ENCODE measurements at places on chromosomes 1 and 21.

DNA sequence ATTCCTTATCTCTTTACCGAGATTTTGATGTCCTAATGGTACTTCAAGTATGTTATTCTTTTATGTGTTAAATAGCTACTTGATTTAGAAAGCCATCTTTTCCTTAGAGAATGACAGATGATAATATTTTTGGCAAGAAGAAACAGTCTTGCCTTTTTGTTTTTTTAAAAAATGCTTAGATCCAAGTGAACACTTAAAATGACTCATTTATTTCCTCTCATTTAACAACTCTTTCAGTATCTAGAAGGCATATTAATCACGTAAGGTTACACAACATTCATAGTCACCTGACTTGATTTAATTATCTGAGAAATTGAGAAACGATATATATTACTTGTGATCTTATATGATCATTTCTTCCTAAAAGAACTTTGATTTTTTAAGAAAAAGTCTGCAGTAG is 52.4 kb downstream of the SUCO start:
- no peak for DNase-seq

DNA sequence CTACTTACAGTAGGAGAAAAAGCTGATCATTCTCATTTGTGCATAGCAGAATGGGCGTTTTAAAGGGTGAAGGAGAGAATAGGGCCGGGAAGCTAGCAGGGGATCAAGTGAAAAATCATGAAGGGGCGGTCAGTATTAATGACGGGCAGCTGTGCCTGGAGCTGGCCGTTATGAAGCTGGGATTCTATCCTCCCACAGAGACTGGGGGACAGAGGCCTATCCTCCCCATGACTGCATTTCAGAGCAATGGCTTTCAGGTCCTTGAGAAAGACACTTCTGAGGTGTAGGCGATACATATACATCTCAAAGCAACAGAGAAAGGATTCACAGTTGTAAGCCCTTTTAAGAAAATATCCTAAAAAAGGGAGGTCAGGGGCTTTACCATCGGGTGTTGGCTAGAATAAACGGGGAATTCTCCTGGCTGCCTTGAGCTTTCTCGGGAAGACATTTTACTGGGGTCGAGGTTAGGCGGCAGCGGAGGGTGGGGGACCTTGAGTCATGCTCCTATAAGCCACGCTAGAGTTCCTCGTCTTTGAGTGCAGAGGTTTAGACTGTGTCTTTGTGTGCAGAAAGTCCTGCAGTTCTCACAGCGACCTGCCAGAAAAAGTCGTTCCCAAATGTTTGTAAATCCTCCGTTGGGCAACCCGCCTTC is 559 bp upstream of the MTARC2 start:
- DNase-seq = no peak

- peak; percentile 50 for DNase-seq
These were observed 16.3 kb downstream of the AGPAT3 start for GRCh38 chr21:43881283-43881682.

DNA sequence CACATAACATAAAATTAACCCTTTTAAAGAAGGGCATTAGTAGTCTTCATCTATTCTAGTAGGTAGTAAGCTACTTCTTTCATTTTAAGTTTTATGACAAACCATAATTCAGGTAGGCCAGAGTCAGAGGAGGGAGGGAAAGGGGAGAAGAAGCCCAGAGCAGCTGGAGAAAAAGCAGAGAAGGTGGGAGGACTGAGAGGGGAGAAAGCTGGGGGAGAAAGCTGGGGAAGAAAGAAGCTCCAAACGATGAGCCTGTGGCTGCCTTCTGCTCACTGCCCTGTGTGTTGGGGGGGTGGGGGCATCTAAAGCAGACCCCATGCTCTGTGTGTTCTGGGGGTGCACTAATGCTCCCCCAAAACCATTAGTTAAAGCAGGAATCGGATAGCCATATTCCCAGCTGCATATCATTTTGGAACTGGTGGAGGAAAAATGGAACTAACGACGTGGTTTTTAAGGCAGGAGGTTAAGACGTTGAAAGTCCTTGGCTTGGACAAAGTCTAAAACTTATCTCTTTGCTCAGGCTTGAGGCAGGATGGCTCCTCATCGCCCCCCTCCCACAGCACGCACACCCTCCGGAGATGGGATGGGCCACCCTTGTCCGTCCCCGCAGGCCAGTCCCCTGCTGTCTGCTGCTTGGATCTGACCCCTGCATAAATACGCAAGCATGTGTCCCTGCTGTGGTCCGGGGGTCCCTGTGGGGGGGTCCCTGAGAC is 184.2 kb downstream of the DYRK1A start:
- no peak for DNase-seq

DNA sequence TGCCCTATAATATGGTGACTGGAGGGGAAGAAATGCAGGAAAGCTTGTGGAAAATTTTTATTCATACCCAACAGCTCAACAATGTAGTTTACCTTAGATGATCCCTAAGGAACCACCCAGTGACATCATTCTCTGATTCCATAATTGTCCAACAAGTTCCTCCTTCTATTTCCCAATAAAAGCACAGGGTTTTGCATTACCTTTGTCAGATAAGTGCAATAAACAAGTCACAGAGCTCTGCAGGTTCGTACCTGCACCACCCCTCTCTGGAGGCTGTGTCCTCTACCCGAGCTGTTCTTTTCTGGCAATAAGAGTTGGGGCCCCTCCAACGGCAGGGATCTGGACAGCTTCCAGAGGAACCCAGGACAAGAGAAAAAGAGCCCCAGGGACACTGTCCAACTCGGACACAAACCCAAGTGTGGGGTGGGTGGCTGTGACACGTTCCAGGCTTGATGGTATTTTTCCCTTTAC is 38.8 kb downstream of the RCAN1 start:
- DNase-seq = no peak

GRCh38 chr21:29218749-29219148 is 80.0 kb upstream of the BACH1 start:
- no peak for DNase-seq

DNA sequence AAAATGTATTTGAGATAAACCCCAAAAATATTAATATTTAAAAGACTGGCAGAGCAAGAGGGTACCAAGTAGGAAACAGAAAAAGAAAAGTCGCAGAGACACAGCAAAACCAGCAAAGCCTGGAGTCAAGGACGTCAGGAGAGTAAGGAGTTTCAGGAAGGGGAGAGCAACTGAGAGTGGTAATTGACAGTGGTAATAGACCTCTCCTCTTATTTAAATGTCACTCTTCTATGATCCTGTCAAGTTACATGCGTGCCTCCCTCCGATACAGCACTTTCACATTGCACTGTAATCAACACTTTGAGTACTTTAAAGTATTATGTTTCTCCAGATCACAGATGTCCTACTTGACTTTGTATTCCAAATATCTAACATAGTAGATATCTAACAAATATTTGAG is 82.6 kb upstream of the EXO1 start:
- no peak for DNase-seq

DNA sequence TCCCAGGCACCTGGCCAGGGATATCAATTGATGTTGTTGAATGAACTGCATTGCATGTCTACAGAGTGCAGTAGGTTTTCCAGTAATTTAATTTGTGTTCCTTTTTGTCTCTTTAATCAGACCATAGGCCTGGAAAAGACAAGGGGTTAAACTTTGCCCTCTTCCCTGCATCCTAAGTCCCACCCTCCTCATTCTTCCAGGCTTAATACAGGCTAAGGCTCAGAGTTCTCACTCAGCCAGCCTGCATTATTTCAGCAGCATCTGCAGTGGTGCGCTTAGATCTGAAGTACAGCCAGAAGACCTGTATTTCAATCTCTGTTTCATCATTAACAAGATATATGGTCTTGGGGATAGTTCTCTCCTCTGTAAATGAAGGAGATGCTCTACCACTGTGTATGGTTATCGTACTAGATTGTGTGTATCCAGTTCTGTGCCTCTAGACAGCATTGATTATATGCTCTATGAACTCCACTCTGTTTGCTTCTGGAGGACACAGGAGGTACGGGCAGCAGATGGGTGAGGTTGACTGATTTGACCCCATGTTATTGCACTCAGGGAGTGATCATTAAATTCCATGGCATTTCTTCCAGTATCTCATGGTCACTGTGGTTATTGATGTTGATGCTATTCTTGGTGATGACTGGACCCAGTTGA is 286.1 kb downstream of the RPS6KC1 start:
- no peak for DNase-seq

DNA sequence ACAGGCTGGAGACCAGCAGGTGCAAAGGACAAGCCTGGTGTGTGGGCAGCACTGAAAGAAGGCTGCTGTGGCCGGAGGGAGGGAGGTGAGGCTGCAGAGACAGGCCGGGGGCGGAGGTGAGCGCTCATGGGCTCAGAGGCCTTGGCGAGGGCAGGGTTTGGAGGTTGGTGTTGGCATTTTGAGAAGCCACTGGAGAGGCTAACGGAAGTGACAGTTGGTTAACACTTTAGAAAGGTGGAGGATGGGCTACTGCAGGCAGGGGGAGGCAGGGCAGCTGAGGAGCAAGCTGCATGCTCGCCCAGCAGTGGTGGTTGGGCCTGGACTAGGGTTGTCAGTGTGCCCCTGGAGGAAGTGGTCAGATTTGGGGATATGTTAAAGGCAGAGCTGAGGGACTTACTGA is 37.5 kb downstream of the QSOX1 start:
- no peak for DNase-seq

DNA sequence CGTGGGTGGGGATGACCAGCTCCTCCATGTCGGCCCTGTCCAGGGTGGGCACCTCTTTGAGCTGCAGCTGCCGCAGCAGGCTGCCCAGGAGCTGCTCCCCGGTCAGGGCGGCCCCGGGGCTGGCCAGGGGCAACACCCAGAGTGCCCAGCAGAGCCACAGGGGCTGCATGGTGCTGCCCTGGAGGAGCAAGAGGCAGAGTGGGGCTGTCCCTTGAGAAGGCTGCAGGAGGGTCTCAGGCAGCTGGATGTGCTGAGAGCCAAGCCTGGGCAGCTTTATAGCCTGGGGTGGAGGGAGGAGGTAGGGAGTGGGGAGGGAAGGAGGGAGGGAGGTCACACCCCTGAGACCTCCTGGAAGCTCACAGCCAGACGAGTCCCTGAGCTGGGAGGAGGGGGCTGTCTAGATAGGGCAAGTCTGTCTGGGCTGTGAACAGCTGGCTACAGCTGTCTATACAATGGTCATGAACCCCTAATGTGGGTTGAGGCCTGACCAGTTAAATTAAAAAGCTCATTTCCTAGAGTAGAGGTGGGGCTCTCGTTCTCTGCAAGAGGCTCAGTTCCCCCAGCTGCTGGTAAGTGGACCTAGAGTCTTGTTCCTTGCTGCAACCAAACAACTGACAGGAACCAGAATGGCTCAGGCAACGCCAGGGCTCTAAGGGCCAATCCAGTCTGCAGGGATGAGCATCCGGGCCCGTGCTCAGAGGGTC is at the start of gene LEFTY1:
LEFTY1 (minus strand) TSS at position 249 of the 704 bp plus-strand sequence; CDS start at position 169, 80 bp downstream.
- no peak for DNase-seq

GRCh38 chr1:111203681-111204200 is 3.3 kb upstream of the DENND2D start:
- DNase-seq = peak; percentile 91

DNA sequence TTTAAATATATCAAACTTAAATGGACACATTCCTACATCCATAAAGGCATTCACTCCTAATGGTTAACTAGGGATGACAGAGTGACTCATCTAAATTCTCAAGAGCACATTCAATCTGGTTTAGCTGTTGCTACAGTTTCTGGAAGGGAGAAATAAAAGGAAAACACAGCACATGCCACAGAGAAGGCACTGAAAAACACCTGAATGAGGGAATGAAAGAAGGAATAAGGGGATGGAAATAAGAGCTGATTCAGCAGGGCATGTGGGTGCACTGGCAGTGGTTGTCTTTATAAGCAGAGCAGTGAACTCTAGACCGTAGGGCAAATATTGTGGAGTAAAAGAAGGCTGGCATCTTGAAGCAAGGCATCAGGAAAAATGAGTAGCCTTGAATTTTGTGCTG is 79.3 kb downstream of the LHX4 start:
- no peak for DNase-seq

GRCh38 chr1:179029321-179029759 is 3.6 kb downstream of the FAM20B start:
- no peak for DNase-seq

GRCh38 chr1:226884966-226885820 is 14.8 kb downstream of the PSEN2 start:
- DNase-seq = no peak

GRCh38 chr1:147600119-147601111 is 59.1 kb downstream of the BCL9 start:
- peak; percentile 37 for DNase-seq

- DNase-seq = no peak
These were observed 204.4 kb upstream of the VAMP3 start for GRCh38 chr1:7566417-7567375.

DNA sequence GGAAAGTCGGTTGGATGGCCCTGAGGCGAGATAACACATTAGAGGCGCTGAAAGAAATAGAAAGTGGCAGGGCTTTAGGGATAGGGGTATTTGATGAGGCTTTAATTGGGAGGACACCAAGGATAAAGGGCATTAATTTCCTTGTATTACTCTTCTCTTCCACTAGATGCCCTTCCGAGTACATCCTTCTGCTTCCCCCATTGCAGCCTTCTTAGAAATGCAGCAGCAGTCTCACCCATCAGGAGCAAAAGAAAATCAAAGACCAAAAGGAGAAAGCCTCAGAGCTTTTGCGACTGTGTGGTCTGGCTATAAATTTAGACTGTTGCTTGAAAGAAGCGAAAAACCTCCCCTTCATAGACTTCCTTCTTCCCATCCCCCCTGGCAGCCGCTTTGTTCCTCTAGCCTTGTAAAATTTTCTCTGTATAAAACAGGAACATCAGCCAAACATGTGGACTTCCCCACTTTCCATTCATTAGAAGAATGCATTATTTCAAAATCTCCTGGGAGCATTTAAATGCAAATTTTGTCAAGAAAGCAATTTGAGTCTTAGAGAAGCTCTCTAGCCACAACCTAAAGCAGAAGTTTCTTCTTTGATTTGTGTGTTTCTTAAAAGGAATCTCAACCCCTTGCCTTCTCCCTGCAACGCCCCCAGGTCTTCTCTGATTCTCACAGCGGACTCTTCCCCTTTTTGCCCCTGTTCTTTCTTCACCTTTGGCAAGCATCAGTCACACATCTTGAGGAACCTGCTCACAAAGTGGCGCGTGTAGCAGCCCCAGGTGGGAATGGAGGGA is 76.6 kb downstream of the NDUFS5 start:
- peak; percentile 24 for DNase-seq

DNA sequence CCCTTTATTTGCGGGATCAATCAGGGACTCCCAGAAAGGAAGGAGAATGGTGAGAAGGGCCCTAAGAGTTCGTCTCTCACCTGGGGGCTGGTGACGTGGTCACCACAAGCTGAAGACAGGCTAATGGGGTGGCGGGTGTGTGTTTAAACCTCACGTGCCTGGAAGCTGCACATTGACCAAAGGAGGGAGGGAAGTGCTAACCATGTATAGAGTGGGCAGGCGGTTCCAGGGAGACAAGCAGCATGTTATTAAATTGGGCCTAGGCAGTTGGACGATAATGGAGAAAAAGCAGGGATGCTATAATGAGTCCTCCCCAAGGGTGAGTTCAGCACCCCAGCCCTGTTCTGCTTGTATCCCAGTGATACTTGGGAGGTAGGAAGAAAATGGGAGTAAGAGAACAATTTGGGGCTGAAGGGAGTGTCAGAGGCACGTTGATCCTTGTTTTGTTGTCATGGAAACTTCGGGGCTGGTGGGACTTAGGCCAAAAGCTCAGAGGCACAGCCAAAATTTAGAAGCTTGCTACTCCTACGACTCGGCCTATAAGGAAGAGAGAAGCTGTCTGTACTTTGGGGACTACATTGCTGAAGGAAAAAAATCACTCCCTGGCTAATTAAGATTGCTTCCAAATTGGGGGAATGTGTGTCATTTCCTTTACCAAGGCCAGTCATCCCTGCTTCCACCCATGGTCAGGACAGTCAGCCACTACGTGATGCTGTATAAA is 33.2 kb upstream of the EPHA8 start:
- no peak for DNase-seq

GRCh38 chr21:17730782-17731181 is 88.4 kb downstream of the C21orf91 start:
- no peak for DNase-seq
